Activated T-helper 1 cell treated with anti-CD3 and anti-CD28 coated beads, Interleukin-12 subunit alpha, Interleukin-12 subunit beta, Interleukin-2, Interleukin-4 antibody, amounts not matched to agents 30 ng/mL and 10 ng/mL and 1 ng/mL, durations not matched to agents 14 hours and 24 hours and 36 hours (primary cell): ENCODE measurements at places on chromosomes 6 and 20.

DNA sequence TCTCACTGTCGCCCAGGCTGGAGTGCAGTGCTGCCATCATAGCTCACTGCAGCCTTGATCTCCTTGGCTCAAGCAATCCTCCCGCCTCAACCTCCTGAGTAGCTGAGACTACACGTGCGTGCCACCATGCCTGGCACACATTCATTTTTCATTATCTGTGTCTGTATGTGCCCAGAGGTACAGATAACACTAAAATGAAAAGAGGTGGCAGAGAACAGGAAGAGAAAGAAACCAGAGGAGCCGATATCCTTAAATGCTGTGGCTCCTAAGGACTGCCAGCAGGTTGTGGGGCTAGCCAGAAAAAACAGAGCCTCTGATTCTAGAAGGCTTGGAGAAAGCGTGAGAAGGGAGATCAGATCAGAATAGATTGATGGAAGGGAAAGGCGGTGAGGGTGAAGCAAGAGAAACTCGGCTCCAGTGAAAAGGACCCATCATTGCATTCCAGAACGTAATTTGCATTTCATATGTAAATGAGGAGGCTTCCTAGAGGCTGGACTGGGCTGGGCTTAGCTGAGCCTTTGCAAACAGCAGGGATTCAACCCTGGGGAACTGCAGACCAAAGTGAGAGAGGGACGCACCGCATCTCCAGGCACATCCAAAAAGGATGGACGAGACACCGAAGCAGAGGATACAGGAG lies 64.2 kb downstream of the GCNT2 start:
- no peaks in the 10 kb centered on the region for H3K27me3 ChIP-seq
- no peak overlapping the region for H3K4me3 ChIP-seq
- DNase-seq, result no peak
- H3K27ac ChIP-seq, result no peak overlapping the region

GRCh38 chr6:120405947-120406346 lies 928.3 kb downstream of the TBC1D32 start:
- H3K27ac ChIP-seq, result no peak overlapping the region
- no peaks in the 10 kb centered on the region for H3K27me3 ChIP-seq
- no peak for DNase-seq

DNA sequence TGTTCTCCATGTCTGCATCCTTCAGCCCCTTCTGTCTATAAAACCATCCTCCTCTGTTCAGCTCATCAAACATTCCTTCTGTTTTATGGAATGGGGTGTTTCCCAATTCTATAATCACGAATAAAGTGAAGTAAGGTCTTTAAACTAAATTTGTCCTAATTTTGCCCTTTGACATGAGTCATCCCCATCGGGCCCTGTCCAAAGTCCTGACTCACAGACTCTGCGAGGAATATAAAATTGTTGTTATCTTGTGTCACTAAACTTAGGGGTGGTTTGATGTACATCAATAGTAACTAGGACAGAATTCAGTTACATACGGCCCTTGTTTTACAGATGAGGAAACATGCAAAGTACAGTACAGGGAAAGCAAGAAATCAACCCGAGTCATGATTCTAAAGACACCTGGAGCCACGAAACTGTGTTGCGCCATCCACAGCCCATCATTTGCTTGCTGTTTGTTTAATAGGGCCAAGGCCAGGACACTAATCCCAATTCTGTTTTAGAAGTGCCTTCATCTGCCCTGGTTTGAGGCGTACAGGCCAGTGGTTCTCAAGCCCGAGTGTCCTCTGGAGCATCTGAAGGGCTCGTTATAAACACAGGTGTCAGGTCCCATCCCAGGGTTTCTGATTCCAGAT lies 2.8 kb downstream of the ACSS1 start:
- H3K4me1 ChIP-seq, result peaks cover 33% of the 10 kb centered on the region
- H3K27ac ChIP-seq, result no peak overlapping the region
- DNase-seq, result no peak
- H3K36me3 ChIP-seq, result peaks cover 8% of the 10 kb centered on the region
- H3K27me3 ChIP-seq, result peaks cover 31% of the 10 kb centered on the region

- H3K27me3 ChIP-seq, result peaks cover 3% of the 10 kb centered on the region
- H3K27ac ChIP-seq, result no peak overlapping the region
- DNase-seq, result no peak
Measured at GRCh38 chr6:126180585-126180984, 159.3 kb upstream of the CENPW start.

DNA sequence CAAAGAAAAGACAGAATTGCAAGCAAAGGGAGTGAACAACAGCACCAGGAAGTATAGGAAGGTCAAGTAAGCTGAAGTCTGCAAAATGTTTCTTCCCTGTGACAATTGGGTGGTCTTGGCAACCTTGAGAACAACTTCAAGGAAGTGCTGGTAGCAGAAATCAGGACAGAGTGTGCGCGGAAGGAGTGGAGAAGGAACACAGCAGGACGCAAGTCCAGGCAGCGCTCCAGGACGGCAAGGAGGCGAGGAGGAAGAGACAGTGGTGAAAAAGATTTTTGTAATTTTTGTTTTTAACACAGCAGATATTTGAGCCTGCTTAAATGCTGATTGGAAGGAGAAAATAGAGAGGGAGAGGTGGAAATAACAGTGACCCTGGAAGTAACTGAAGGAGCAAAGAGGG lies 141.7 kb downstream of the F13A1 start:
- no peak overlapping the region for H3K4me3 ChIP-seq
- DNase-seq, result no peak
- no peaks in the 10 kb centered on the region for H3K4me1 ChIP-seq
- H3K27me3 ChIP-seq, result no peaks in the 10 kb centered on the region
